ENCODE measurements at places on chromosomes 12 and 14.
A peak's percentile ranks its signal among the peaks of the same experiment; 100 is the strongest.

- no peak for DNase-seq
Observed at GRCh38 chr14:58119381-58119780, 32.6 kb downstream of the ARMH4 start.

DNA sequence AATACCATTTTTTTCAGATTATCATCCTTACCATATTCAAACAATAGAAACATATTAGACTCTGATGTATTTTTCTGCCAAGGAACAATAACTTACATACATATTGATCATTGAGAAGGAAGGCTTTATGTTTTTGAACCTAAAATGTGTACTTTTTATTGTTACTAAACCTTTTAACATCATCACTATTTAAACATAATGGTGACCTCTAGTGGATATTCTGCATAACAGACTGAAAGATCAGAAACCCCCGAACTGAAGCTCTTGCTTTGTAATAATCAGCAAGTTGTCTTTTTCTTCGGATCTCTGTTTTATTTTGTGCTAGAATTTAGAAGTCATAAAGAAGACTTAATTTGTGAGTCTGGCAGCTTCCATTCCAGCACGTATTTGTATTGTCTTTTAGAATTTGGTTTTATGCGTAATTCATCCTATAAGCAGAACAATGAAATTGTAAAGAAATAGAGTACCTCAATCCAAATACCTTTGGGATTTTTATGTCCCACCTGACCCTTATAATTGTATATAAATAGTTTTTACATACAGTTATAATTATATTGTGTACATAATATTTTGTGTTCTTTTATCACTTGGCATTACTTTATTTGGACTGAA lies 125.9 kb upstream of the ATF1 start:
- DNase-seq = no peak

GRCh38 chr14:98370352-98370751 lies 901.6 kb downstream of the BCL11B start:
- DNase-seq = no peak

GRCh38 chr12:5335069-5335468 lies 96.8 kb upstream of the NTF3 start:
- DNase-seq = no peak

DNA sequence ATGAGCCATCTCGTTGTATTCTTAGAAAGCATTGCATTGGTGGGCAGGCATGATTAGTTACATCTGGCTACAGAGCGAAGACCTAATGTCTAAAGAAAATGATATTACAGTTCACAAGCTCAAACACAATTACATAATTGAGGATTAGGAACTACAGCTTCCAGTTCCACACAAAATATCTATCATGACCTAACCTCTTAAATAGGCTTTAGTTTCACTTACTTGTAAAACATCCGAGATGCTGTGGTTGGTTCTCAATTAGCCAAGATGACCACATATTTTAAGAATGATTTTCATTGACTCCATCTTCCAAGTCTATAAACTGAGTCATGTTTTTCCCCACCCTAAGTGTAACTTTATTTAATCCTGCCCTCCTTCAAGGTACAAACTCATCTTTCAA lies 69.5 kb downstream of the LRIG3 start:
- no peak for DNase-seq

- no peak for DNase-seq
Observed at GRCh38 chr12:65594409-65594808, 229.9 kb upstream of the HMGA2 start.

- DNase-seq = no peak
Observed at GRCh38 chr14:34250959-34251358, 211.1 kb downstream of the SPTSSA start.

- no peak for DNase-seq
Observed at GRCh38 chr12:32100361-32100760, 6.3 kb upstream of the BICD1 start.

DNA sequence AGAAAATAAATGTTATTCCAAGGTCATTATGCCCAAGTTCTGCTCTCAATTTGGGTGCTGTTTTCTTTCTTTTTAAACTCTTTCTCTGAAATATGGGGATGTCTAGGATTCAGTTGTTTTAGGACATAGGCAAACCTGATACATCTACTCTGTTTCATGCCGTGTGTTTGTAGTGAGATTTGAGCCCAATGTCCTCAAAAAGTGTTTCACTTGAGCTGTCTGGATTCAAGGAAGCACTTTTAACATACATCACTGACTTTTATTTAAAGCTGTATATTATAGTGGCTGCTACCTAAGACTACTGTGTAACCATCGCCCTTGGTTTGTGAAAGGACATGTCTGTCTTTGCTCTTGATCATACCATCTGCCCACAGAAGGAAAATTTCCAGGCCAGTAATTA lies 709.3 kb upstream of the STXBP6 start:
- no peak for DNase-seq

DNA sequence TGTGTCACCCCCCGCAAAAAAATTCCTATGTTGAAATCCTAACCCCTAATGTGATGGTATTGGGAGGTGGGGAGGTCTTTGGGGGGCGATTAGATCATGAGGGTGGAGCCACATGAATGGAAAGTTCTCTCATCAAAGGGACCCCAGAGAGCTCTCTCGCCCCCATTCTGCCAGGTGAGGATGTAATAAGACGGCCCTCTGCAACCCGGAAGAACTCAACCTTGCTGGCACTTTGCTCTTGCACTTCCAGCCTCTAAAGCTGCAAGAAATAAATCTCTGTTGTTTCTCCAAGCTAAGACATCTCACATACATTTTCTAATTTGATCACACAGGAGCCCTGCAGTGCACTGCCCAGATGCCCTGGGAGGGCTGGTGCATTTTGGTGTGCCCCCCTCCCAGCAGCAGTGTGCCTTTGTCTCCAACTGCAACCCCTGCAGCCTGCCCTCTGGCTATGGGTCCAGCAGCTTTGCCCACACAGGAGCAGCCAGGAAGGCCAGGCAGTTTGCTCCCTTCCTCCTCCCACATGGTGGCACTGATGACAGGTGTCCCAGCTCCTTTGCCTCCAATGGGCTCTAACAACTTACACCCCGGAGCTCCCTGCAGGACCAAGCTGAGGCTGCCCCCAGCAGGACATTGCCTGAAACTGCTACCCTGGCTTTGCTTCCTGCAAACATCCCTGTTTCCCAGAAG lies 59.3 kb downstream of the C14orf132 start:
- DNase-seq = no peak

GRCh38 chr14:98198385-98198784 lies 1073.6 kb downstream of the BCL11B start:
- peak; percentile 47 for DNase-seq

- DNase-seq = peak; percentile 73
Observed at GRCh38 chr12:1660304-1661187, 30.3 kb upstream of the ADIPOR2 start.

- DNase-seq = peak; percentile 16
Observed at GRCh38 chr14:56118611-56119181, 485 bp downstream of the PELI2 start.

- DNase-seq = no peak
Observed at GRCh38 chr12:75764091-75764841, 252.9 kb upstream of the KRR1 start.

DNA sequence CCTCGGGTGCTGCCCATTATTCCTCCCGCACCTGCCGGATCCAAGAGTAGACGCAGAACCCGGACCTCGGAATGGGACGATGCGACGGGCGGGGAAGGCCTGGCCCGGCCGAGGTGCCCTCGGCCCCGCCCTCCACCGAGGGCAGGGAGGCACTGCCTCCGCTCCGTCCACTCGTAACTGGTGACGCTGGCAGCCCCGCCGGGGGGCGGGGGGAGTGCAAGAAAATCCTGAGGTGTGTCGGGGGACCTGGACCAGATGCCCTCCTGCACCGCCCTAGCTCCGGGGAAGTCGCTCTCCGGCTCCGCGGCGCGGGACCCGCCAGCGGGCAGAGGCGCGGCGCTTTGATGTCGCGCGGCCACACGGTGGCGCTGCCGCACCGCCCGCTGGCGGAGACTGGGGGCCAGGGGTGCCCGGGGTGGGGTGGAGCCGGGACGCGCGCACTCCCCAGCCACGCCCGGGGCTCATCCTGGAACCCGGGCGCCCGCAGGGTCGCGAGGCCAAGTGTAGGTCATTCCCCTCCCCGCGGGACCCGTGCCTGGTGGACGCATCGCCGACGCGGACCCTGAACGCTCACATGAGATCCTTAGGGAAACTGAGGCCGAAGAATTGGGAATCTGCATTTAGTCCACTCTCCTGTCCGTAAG lies 202.8 kb downstream of the TTC8 start:
- DNase-seq = peak; percentile 47

DNA sequence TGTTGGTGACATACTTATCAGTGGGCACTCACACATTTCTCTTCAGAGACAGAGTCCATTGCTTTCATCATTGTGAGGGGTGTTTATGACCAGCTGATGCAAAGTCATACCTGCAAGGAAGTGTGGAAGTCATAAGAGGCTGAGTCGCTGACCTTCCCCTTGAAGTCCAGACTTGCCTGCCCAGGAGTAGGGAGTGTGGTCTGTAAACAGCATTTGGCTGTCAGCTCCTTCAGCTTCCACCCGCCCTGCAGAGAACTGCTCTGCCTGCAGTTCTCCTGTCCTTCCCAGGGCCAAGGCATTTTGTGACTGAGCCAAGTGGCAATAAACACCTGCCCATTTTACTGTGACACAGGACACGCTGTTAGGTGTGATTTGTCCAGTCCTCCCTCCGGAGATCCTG lies 801.3 kb downstream of the BCL11B start:
- no peak for DNase-seq

- no peak for DNase-seq
Observed at GRCh38 chr12:46473634-46474329, 101.2 kb upstream of the SLC38A2 start.

GRCh38 chr14:77109656-77110055 lies 11.6 kb downstream of the CIPC start:
- no peak for DNase-seq

DNA sequence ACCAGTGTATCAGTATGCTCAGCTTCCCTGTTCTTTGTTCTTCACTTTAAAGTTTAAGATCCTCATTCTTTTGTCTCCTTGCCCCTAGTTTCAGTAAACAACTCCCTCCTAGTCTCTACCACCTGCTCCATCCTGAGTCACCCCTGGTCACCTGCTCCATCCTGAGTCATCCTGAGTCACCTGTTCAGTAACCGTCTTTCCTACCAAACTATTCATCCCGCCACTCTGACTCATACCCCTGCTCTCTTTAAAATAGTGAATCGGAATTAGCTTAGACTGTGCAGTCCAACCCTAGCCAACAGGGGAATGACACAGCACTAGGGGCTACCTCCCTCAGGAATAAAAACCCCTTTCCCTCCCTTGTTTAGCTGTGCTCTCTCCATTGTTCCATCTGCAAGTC lies 888.1 kb upstream of the MDGA2 start:
- no peak for DNase-seq

GRCh38 chr12:101229841-101230241 lies 19.8 kb upstream of the SLC5A8 start:
- no peak for DNase-seq

- DNase-seq = no peak
Observed at GRCh38 chr14:47439953-47440352, 235.5 kb downstream of the MDGA2 start.

- DNase-seq = no peak
Observed at GRCh38 chr14:87067061-87067460, 925.9 kb downstream of the GALC start.

- DNase-seq = no peak
Observed at GRCh38 chr14:72430457-72430856, 463.4 kb downstream of the DPF3 start.

DNA sequence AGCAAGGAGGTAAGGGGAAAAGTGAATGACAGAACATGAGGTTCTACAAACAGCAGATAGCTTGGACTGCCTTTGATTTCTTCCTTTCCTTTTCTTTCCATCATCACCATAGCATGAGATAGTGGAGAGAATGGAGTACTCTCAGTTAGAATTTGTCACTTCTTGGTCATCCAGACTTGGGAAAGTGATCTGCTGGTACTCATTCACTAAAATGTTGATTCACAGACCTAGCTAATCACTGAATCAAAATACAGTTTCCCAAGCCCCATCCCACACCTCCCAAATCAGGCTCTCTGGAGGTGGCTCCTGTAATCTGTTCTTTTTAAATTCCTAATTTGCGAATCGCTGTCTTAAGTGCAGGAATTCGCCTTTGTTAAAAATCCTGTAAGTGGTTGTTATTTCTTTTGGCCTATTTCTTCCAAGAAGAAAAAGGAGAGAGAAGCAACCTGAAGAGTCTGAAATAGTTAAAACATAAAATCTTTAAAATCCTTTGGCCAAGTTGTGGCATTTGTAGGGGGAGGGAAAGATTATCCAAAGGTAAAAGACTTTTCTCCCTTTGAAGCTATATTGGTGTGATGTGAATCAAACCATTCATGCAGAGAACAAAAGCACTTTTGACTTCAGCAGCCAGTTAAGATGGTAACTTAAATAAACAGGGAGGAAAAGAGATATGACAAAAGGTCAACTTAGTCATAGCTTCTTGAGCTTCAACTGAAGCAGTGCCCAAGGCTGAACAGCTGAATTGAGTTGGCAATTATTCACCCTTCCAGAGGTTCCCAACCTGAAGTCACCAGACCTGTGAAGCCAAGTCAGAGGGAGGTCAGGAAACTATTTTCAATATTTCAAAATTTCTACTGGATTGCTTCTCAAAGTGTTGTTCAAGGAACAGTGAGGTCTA lies 255.1 kb upstream of the KRR1 start:
- DNase-seq = no peak

Measured in activated CD4-positive, alpha-beta T cell treated with anti-CD3 and anti-CD28 coated beads for 4 hours (primary cell).